NCI-H1105 treated with DMSO at 0.1 percent for 48 hours (cell line): ENCODE measurements at places on chromosomes 16 and 17.
A peak's percentile ranks its signal among the peaks of the same experiment; 100 is the strongest.

GRCh38 chr17:12693640-12694039 is 27.9 kb downstream of the MYOCD start:
- DNase-seq = no peak

GRCh38 chr16:66524601-66525164 is 25.2 kb downstream of the TK2 start:
- DNase-seq = no peak

GRCh38 chr17:21036361-21036881 is 6.4 kb downstream of the USP22 start:
- peak; percentile 15 for DNase-seq

DNA sequence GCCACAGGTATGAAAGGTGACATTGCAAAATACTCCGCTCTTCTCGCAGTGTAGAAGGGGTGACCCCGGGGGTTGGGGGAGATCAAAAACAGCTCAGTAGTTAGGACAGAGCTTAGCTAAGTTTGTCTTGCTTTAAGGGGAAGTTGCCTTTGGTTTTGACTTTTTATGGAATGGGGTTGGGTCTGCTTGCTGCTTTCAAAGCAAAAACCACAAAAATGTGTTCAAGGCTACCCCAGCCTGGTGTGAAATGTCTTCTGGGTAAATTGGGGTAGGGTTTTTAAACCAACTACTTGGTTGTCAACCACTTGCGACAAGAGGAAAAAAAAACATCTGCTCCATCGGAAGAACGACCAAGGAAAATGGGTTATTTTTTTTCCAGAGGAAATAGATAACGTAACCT is 6.2 kb downstream of the FUS start:
- no peak for DNase-seq

DNA sequence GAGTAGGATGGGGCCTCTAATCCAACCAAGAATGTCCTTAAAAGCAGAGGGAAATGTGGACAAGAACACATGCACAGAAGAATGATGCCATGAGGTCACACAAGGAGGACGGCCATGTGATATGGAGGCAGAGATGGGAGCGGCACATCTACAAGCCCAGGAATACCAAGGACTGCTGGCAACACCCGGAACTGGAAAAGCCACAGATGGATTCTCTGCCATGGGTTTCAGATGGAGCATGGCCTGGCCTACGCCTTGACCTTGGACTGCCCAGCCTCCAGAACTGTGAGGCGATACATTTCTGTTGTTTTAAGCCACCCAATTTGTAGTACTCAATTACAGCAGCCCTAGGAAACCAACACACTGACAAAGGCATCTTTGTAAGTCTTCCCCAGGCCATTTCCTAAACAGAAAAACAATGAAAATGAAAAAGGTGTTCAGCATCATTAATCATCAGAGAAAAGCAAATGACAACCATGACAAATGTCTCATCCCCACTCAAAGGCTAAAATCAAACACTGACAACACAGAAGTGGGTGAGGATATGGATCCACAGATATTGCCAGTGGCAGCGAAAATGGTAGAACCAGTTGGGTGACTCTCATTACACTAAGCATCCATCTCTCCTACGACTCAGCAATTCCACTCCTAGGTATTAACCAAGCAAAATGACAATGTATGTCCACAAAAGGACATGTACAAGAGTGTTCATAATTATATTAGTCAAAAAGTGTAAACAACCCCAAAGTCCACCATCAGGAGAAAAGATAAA is 76.9 kb upstream of the CNEP1R1 start:
- DNase-seq = no peak

DNA sequence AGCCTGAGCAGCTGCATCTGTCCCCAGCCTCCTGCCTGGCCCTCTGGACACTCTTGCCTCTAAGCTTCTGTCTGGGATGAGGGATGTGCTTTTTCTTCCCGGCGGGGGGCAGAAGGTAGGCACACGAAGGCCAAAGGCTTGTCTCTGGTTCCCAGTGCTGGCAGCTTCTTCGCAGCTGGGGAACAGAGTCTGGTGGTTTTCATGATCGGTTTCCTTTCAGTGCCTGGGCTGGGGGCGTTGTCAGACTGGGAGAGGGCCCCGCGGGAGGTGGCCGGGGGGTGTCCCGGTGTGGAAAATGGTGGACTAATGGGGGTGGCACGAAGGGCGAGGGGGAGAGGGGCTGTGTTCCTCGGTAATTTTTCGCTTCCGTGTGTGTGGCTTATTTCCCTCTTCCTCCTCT is 988 bp downstream of the RAP1GAP2 start:
- no peak for DNase-seq

GRCh38 chr16:51328733-51329132 is 177.7 kb upstream of the SALL1 start:
- DNase-seq = no peak

DNA sequence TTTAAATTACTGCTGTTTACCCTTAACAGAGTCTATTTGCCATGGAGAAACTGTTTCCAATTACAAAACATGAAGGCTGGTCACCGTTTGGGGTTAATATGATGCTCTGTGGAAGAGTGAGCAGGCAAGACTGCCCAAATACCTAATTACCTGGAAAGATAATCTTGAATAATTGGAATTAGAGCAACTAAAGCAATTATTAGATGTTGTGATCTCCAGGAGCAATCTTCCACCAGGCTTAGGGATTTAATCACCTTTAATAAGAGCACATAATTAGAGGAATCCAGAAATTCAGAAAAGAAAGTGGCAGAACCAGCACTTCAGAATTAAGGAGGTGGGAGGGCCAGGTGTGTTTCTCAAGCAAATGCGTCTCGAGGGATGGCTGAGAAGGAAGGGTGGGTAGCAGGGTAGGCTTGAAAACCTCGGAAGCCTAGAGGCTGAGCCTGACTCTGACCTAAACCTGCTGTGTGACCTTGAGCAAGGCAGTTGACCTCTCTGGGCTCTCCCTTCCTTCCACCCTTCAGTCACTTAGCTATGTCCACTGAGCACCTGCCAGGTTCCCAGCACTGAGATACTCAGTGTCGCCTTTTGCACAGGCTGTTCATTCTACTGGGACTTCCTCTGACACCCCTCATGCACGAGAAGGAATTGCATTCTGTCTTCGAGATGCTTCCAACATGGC is 113.2 kb downstream of the GSG1L start:
- DNase-seq = no peak

DNA sequence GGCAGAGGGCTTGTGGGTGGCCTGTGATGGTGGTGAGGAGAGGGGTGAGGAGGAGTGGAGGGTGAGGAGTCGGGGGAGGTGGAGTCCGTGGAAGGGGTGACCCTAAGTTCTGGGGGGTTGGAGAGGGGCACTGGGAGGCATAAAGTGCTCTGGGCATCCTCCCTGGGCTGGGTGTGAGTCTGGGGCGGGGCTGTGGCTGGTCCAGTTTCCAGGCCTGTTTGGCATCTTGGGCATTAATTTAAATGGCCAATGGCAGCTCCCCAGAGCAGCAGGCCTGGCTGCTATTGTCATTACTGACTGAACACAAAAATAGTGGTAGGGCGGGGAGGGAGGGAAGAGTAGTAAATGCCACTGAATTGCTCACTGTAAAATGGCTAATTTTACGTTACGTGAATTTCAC is 7.7 kb upstream of the ARHGAP23 start:
- no peak for DNase-seq

- no peak for DNase-seq
These were observed 309.4 kb upstream of the XYLT1 start for GRCh38 chr16:17780181-17780580.

DNA sequence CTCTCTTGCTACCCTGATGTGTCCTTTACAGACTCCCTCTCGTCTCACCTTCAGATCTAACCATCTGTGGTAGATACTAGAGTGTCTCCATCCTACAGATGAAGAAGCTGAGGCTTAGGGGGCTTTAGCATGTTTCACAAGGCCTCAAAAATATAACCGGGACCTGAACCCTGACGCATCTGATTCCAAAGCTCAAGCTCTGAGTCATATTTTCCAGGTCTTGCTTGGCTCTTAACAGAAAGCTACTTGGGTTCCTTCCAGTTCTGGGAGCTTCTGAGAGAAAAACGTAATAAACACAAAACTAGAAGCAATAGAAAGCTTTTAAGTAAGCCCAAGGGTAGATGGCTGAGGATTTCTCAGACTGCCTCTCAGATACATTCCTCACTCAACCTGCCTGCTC is 224.3 kb upstream of the EEF2KMT start:
- no peak for DNase-seq

DNA sequence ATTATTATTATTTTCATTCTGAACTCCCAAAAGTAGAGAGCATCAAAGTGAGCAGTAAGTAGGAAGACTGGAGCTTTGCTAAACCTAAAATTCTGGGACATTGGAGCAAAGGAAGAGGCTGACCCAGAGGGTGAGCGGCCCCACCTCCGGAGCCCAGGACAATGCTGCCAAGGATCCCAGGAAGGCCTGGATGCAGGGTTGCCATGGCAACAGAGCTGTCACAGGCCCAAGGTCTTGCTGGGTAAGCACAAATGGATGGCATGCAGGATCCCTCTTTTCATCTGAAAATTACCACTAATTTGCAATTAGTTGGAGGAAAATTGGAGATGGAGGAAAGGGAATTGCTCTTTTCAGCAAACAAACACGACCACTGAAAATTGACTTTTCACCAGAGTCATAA is 457.9 kb upstream of the CDH5 start:
- peak; percentile 22 for DNase-seq

DNA sequence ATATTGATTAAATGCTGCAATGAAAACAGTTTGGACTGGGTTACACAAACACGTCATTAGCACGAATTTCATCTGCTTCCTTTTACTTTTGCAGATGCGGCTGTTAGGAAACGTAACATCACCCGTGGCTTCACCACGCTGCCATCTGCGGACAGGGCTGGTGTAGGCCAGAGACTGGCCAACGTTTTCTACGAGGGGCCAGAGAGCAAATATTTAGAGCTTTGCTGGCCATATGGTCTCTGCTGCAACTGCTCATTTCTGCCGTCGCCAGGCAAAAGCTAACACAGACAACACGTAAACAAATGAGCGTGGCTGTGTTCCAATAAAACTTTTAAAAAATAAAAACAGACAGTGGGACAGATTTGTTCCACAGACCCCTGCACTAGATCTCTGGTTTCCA is 96.6 kb downstream of the ENGASE start:
- DNase-seq = no peak

- DNase-seq = no peak
These were observed 407 bp downstream of the MCRIP1 start for GRCh38 chr17:81832608-81833159.

DNA sequence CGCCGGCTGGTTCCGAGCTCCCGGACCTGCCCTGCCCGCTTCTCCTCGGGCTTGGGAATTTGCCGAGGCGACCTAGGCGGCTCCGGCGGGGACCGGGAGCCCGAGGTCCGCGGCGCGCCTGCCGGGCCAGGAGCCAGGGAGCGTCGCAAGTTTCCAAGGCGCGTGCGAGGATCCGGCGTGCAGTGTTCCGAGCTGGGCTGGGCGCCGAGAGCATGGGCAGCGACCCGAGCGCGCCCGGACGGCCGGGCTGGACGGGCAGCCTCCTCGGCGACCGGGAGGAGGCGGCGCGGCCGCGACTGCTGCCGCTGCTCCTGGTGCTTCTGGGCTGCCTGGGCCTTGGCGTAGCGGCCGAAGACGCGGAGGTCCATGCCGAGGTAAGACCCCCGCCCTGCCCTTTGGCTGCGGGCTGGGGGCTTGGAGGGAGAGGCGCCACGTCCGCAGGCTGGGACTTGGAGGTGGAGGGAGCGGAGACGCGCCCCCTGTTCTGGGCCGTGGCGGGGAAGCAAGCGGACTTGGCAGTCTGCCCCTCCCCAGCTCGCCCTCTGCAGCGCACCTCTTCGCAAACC is 668 bp downstream of the MMP15 start:
- DNase-seq = no peak

DNA sequence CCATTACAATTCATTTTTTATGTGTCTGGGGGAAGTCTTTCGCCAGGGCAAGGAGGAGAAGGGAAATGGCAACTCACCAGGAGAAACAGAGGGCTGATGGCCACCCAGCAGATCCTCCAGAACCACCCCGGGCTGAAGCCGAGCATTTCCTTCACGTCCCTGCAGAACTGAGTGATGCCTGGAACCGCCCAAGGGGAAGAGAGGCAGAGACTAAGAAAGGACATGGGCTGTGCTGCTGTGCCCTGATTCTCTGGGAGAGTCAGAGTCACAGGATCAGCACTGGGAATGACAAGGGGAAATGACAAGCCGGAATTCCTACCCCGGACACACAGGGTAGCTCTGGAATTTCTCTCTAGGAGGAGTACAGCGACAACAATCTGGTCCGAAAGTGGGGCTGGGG is 27.8 kb downstream of the SLC6A4 start:
- DNase-seq = no peak

DNA sequence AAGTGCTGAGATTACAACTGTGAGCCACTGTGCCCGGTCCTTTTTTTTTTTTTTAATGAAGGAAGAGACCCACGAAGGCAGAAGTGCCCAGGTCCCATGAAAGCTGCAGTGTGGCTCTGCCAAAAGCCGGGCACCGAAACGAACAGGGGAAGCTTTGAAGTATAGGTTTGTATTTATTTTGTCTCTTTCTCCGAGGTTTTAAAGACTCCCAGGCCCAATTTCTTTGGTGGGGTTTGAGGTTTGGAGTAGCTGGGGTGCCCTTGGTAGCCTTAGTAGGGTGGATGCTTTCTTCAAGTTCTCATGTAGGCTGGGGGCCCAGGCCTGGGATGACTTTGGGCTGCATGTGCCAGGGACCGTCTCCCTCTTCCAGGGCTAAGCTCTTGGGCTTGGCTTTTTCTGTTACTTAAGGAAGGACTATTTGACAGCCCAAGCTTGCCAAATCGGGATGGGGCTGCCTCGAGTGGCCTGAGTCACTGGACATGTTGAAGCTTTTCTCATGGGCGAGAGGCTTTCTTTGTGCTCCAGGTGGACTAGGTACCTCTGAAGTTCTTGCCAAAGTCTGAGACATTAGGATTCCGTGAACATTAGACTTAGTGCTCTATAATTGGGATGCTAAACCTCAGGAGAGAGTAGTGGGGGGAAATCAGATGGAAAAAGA is 66.3 kb downstream of the WIPI1 start:
- no peak for DNase-seq

GRCh38 chr17:58092101-58092796 is 9.0 kb downstream of the DYNLL2 start:
- DNase-seq = no peak

DNA sequence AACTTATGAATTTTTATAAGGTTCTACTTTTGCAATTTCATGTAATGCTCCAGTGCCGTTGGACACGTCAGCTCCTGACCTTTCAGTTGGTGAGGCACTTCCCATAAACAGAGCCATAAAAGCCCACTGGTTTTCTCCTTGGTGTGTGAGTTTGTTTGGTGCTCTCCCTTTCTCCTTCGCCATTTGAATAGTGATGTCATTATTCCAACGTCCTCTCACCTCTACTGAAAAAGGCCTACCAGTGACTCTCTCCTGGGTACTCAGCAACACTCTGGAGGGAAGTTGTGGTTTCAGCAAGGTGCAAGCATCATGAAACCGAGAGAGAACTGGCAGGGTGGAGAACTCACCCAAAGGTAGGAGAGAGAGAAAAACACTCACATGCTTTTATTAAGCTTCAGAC is 29.6 kb upstream of the HNF1B start:
- DNase-seq = no peak

DNA sequence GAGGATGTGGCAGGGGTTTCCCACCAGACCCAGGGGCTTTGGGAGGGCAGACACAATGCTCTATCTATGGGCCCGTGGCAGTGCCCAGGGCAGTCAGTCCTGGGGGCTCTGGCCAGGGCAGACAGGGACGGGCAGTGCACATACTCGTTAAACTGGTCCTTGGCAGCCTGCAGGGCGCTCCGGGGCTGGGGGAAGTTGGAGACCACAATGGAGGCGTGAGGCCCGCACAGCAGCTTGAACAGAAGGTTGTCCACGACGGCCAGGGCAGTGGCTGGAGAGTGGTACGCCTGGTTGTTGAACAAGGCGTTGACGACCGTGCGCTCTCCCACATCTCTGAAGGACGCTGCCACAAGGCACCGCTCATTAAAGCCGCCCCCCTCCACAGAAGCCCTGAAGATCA is 18.6 kb upstream of the RNPS1 start:
- no peak for DNase-seq
